ENCODE measurements at places on chromosomes 7 and 10.

GRCh38 chr10:106479636-106480035 lies 684.9 kb downstream of the SORCS1 start:
- DNase-seq, result no peak

DNA sequence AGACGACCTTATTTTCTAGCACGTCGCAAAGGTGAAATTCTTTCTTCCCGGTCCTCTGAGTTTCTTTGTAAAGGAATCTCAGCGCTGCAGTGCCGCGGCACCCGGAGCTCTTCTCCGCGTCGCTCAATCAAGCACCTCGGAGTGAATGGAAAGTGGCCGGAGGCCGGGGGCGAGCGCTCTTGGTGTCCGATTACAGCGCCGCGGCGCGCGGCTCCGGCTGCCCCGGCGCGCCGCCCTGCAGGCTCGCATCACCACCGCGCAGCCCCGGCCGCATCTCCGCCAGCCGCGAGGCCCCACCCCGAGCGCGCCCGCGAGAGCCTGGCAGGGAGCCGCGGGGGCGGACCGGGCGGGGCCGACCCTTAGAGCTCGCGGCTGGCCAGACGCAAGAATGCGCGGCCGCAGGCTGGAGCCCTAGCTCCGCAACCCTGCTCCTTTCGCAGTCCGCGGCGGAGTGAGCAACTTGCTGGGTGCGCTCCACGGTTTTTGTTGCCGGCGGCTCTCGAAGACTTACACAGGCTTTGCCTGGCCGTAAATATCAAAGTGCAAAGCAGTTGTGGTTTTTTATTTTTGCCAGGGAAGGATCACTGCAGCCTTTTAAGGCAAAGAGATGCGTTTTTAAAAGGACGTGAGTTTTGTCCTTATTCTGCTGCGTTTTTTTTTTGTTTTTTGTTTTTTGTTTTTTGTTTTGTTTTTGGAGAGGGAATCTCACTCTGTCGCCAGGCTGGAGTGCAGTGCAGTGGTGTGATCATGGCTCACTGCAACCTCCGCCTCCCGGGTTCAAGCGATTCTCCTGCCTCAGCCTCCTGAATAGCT lies at the start of gene SEMA3C:
Gene SEMA3C (minus strand): TSS at position 143 of the 813 bp plus-strand sequence. CDS start 2,270 bp downstream, outside the sequence.
- DNase-seq, result peak; percentile 1

- no peak for DNase-seq
These were observed 34.3 kb downstream of the SLC25A13 start for GRCh38 chr7:96287559-96287958.

DNA sequence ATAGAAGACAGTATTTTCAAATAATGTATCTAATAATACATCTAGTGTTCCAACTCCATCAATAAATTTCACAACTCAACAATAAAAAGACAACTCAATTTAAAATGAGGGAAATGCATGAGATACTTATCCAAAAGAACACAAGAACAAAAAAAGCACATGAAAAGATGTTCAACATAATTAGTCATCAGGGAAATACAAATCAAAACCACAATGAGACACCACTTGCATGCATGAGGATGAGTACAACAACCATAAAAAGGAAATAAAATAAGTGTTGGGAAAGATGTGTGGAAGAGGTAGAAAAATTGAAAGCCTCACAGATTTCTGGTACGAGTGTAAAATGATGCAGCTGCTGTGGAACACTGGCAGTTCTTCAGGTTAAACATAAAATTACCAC lies 111.6 kb upstream of the PTPRZ1 start:
- DNase-seq, result no peak

- DNase-seq, result no peak
These were observed 20.6 kb downstream of the KIN start for GRCh38 chr10:7767209-7767608.

DNA sequence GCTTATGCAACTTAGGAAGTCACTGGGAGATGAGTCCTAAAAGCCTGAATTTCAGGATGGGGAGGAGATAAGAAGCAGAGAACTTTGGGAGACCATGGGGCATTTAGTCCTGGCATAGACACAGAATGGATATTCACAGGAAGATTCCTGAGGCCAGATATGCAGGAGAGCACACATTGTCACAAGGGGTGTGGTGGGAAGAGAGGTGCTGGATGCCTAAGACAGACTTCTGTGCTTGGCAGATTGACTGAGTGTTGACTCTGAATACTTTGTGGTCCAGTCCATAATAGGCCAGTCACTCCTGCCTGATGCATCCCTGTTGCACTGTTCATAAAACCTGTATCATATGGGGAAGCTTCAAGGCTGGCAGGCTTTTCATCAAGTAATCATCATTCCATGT lies 18.5 kb downstream of the SRI start:
- no peak for DNase-seq

DNA sequence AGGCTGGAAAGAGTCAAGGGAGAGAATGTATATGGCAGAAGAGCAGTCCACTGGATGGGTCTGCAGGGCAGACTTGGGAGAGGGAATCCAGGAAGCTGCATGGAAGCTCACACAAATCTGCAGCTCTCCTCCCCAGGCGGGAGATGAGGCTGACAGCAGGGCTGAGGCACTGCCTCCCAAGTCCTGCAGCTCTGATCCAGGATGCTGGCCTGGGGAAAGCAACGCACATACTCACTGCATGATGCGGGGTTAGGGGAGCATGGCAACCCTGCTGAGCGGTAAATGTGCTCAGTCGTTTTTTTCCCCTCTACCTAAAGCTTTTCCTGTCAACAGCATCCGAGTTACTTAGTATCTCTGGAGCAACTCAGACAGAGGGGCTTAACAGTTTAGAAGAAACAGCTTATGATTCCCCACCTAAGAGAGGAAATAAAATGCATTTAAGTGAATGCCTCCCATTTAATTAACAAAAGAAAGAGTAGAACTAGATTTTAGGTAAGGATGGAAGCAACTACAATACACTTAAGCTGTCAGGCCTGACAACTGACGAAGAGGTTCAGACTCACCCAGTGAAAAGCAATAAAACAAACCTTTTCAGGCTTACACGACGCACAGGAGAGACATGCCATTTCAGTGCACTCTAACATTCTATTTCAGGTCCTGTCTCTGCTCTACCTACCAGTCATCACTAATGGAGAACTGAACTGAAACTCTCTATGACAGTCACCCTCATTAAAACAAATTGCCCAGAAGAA lies 37.0 kb downstream of the CHCHD3 start:
- DNase-seq, result no peak
